ENCODE measurements at places on chromosomes 3 and 15. TPM values are rescaled to one million over a fixed set of nuclear protein-coding genes. Genes with fewer than 3 reads are reported as not detected.

GRCh38 chr3:38655708-38656300 is 6.3 kb upstream of the SCN5A start:
- DNase-seq, result no peak

- DNase-seq, result no peak
Observed at GRCh38 chr15:42163947-42164550, 7.6 kb upstream of the PLA2G4F start.

- DNase-seq, result peak; percentile 32
Observed at GRCh38 chr15:34588046-34588674, 4.7 kb upstream of the GOLGA8B start.

DNA sequence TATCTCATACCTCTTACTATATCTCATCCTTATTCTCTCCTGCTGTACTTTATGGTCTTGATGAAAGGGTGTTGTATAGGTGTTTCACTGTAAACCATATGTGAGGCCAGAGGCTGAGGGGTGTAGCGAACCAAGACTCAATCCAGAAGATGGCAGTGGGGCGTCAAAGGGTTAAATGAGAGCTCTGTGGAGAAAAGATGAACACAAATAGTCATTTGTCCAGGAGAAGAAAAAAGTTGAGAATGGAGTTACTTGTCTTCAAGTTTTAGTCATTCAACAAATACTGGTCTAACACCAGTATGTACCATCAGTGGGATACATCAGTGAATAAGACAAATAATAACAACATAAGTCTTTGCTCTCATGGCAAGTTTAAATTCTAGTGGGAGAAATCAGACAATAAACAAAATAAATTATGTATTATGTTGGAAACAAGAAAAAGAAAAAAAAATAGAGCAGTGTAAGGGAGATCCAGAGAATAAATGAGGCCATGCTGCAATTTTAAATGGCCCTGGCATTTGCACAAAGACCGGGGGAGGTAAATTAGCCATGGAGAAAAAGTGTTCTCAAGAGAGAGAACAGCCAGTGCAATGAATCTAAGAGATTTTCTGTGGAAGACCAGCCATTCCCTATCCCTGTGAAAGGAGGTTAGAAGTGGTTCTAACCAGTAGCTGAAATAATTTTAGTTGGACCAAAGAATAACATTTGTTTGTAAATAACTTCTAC is 77.0 kb upstream of the UMPS start:
- no peak for DNase-seq

DNA sequence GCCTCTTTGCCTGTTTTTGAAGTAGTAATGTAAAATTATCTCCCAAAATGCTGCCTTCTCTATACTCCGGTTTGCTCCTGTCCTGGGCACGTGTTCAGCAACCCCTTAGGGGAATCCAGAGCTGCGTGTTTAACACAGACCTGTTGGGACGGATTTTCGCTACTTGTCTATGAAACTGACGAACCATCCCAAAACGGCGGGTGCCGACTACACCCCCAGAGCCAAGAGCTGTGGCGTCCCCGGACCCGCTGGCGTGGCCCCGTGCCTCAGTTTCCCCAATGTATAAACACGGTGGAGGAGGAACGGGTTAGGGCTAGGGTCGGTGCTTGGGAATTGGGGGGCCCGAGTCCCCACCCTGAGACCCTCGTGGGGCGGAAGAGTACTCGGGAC is 473 bp downstream of the FHIT start:
- no peak for DNase-seq

GRCh38 chr3:84946240-84946639 is 12.5 kb upstream of the CADM2 start:
- DNase-seq, result no peak

DNA sequence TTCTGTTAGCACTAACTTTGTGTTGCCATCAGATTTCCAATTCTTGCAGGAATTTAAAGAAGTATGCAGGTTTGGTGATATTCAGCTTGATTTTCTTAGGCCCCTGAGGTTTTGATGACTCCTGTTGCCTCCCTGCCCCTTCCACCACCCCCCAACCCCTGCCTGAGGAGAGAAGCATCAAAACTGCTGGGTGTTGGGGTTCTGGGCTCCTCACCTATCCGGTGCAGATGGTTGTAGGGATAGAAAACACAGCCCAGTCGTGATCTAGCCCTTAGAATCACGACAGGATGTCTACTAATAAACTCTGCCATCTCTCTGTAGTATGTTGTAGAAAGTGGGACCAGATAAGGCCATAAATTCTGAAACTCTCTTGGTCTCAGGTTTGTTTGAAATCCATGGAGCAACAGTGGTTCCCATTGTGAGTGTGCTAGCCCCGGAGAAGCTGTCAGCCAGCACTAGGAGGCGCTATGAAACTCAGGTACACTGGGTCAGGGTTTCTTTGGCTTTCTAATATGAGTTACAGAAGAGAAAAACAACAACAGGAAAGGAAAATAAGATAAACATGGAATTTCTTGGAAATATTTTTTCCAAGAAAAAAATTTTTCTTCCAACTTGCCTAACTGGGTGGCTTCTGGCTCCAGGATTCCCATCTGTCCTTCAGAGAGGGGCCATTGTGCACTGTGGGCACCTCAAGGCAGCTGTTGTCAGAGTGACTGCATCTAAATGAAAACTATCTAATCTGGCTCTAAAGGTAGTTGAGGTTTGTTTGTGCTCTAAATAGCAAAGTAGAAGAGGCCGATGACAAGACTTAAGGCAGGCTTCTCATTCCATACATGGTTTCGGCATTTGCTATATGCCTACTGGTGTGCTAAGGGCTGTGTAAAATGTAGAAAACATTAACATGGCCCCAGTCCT is 8.7 kb downstream of the SRP14 start:
- no peak for DNase-seq

GRCh38 chr15:62165793-62166375 is 799 bp upstream of the C2CD4B start:
- no peak for DNase-seq

GRCh38 chr3:35393901-35394799 is 245.2 kb upstream of the ARPP21 start:
- DNase-seq, result no peak

DNA sequence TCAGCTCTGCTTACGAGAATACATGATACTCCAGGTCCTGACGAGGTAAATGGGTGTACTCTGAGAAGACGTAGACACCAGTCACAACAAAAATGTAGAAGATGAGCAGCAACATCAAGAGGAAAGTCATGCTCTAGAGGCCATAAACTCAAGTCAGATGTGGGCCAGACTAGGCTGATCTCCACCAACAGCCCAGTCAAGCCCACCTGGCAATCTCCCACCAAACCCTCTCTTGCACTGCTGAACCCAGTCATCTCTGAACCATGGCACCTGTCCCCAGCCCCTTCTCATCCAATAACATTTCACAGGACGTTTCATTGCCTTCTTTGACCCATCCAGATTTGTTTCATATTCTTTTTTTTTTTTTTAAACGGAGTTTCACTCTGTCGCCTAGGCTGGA is 10.8 kb upstream of the PDIA3 start:
- no peak for DNase-seq

Gene SAMMSON
- total RNA-seq, result 0.47 TPM

Gene CLDN18
- not detected for total RNA-seq

Gene LRRIQ4
- 0.31 TPM for total RNA-seq
